ENCODE measurements at places on chromosomes 1 and 21.

GRCh38 chr1:33392639-33393038, 38.3 kb downstream of the PHC2 start:
- DNase-seq: peak; percentile 55

GRCh38 chr1:51303751-51304251, 26.6 kb downstream of the TTC39A start:
- no peak for DNase-seq

DNA sequence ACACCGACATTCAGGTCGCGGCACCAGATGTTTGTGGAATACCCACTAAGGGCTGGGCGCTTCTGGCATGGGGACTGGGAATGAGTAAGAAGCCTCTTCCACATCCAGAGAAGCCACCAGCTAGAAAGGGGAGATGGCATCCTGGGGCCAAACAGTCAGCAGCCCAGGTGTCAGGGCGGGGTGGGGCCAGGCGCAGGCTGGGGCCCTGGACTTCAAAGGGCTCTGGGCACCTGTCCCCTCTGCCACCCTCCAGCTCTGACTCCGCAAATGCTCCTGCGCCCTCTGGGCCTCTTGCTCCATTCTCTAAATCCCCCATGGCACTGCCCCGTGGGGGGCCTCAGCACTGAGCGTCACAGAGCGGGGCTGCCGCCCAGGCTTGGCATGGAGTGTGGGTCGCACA, 70.4 kb downstream of the MEGF6 start:
- DNase-seq: no peak

- no peak for DNase-seq
These were observed 140.4 kb downstream of the COP1 start for GRCh38 chr1:176066709-176067108.

DNA sequence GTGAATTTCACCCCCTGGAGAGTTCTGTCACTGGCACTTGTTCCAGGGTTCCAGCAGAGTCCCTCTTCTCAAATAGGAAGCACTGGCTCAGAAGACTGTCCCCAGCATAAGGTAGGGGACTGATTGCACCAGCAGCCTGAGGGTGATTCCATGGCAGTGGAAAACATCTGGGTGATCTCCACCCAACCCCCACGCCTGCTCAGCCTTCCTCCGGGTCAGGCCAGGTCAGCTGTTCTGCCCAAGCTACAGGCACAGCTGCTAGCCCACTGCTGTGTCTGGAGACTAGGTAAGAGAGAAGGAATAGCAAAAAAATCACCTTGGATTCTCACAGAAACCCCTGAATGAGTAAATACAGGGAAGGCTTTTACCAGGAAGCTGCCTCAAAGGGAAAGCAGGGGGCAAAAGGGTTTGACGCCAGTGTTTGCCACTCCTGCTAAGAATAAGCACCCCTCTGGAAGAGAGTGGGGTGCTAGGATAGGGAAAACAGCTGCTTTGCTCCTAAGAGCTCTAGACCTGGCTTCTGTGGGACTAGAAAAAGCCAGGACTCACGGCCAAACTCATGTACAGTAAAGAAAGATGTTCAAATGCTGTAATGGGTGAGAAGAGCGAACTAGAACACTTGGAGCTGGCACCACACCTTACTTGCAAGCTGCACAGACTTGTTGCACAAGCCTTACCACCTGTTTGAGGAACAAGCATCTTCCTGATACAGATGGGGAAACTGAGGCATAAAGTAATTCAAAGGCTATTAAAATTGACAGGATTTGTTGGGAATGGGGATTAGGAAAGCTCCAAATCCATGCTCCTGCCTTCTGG, 1.0 kb upstream of the DENND2D start:
- no peak for DNase-seq

DNA sequence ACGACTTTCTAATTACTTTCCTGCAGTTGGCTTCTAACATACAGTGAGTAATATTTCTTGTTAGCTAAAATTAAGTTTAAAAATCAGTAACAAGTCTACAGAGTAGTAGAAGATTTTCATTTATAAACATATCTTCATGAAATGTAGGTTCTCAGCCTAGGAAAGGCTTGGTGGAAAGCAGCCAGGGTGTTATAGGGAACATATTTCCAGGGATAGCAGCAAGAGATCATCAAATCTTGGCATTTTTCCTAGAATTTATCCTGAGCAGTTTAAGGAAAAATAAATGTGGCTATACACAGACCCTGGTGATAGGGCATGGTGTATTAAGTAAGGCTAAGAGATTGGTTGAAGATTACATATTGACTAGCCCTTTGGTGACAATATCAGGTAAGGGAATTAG, 203.5 kb upstream of the NEGR1 start:
- peak; percentile 24 for DNase-seq

GRCh38 chr1:24374891-24375786, 38.4 kb downstream of the STPG1 start:
- DNase-seq: no peak
